ENCODE measurements at places on chromosomes 11 and 22. TPM values are rescaled to one million over a fixed set of nuclear protein-coding genes. Genes with fewer than 3 reads are reported as not detected.

GRCh38 chr11:45304111-45304991 lies 18.2 kb upstream of the SYT13 start:
- no peak for DNase-seq

The MS4A6A gene
- 2.9 TPM for total RNA-seq

DNA sequence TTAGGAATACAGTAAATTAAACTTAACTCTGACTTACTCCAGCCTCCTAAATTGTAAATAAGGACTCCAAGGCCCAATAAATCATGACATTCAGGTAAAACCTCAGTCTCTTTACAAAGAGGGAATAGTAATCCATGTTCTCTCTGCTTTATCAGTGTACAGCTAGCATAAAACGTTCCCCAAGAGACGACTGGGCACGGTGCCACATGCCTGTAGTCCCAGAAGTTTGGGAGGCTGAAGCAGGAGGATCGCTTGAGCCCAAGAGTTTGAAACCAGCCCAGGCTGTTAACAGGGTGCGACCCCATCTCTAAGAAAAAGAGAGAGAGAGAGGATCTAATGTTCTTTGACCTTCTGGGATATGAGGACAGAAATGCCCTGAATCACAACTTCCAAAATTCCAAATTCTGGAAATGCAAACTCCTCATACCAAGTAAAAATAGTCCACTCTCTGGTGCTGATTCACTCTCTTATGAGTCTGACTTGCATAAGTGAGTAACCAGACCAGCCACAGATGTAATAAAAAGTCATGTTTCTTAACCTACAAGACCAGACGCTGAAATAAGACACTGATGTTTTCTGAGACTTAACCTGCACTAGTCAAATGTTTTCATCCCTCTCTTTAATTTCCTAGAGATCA lies 25.5 kb downstream of the NNMT start:
- no peak for DNase-seq

The GGA1 gene
- total RNA-seq: 57.5 TPM

DNA sequence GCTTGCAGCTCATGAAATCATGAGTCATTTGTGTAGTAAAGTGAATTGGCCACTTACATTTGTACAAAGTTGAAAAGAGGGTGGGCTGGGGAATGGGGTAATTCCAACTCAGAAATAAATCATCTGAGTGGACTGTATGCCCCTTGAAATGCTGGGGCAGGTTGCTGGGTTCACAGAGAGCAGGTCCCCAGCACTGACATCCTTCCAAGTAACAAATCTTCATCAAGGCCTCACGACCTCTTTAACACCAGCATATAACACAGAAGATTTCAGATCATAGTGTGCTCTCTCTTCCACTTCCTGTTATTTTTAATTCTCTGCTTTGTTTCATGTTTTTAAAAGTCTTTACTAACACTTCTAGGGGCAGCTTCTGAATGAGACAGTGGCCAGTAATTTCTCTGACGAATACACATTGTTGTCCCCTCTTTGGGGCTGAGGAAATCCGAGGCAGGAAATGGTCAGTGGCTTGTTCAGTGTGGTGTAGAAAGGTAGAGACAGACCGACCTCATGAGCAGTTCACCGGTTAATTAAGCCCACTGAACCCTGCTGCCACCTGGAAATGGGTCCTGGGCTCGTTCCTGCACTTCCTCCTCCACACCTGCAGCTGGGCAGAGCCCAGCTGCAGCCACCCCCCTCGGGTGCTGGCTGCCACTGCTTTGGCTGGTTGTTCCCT lies 127.7 kb downstream of the MAML2 start:
- DNase-seq: no peak

- no peak for DNase-seq
Measured at GRCh38 chr11:40388097-40388818, 1071.2 kb downstream of the LRRC4C start.

The OR51E1 gene
- not detected for total RNA-seq

The DYNC2H1 gene
- 7.5 TPM for total RNA-seq

The OR2AG2 gene
- 0.15 TPM for total RNA-seq

DNA sequence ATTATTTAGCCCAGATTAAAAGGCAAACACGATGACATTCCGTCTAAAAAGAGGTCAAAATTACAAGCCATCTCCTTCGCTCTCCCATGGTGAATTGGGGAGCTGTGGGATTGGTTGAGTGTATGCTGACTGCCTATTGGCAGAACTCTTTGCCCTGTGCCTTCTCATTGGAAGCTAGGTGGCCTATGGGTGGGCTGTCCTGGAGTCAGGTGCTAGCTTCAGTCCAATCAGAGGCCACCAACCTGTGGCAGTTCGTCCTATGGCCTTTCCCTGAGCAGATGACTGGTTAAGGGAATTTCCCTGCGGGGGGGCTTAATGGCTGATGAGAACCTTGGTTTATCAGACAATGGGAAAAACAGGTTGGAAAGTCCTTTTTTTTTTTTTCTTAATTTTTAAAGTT lies 3.2 kb upstream of the MTMR3 start:
- no peak for DNase-seq

DNA sequence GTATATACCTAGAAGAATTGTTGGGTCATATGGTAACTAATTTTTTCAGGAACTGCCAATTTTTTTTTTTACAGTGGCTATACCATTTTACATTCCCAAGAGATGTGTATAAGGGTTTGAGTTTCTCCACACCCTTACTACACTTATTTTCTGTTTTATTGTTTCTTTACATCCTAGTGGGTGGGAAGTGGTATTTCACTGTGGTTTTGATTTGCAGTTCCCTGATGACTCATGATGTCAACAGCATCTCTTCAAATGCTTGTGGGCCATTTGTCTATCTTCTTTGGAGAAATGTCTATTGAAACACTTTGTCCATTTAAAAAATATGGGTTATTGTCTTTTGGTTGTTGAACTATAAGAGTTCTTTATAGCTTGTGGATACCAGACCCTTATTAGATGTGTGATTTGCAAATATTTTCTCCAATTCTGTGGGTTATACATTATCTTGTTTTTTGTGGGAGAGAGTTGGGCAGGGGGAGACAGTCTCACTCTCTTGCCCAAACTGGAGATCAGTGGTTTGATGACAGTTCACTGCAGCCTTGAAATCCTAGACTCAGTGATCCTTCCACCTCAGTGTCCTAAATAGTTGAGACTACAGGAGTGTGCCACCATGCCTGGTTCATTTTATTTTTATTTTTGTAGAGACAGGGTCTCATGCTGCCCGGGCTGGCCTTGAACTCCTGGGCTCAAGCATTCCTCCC lies 30.3 kb upstream of the PISD start:
- DNase-seq: no peak

DNA sequence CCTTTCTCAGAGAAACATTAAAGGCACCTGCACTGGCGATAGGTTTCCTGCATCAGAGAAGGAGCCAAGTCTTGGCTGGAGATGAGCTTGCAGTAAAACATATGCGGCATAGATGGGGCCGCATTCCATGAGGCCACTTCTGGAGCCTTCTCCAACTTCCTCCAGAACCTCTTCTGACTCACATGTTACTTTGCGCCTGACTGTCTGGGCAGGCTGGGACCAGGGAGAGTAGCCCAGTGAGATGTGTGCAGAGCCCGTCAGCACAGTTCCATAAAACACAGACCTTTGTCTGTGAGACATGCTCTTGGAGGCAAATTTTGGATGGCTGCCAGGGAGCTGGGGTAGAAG lies 55.4 kb upstream of the BID start:
- DNase-seq: no peak

- no peak for DNase-seq
Measured at GRCh38 chr22:29695129-29695926, 24.5 kb upstream of the CABP7 start.

GRCh38 chr11:19598456-19598855 lies 114.2 kb upstream of the NAV2 start:
- no peak for DNase-seq

GRCh38 chr22:48785792-48786678 lies 1041.6 kb downstream of the BRD1 start:
- DNase-seq: no peak

DNA sequence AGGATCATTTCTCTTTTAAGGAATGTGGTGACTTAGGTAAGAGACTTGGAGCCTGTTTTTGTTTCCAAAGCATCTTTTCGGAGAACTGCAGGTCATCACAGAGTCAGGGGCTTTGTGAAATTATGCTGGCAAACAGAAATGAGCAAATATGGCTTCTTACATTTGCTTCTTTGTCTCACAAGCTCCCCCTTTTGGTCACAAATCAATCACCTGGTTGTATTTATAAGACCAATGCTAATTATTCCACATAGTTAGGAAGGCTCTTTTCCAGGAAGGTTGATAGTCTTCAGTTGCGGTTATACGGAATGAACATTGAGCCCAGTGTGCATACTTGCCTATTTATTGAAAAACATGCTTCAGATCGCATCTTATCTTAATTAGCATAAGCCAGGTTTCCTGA lies 34.6 kb upstream of the CEP126 start:
- DNase-seq: peak; percentile 51

The PRCP gene
- 138 TPM for total RNA-seq

DNA sequence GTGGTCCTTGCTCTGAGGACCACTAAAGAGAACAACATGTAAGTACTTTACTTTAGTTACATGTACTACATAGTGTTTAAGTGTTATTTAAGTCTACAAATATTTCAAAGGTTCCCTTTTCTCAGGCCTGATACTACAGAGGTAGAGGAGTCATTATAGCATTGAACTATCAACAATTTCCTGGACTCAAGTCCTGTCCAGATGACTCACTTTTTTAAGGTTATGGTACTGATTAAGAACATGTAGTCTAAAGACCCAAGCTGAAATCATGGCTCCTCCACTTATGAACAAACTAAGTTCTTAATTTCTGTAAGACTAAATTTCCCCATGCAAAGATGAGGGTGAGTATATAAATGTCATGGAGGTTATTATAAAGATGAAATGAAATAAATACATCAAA lies 74.7 kb downstream of the NARS2 start:
- no peak for DNase-seq

The HORMAD2 gene
- not detected for total RNA-seq

DNA sequence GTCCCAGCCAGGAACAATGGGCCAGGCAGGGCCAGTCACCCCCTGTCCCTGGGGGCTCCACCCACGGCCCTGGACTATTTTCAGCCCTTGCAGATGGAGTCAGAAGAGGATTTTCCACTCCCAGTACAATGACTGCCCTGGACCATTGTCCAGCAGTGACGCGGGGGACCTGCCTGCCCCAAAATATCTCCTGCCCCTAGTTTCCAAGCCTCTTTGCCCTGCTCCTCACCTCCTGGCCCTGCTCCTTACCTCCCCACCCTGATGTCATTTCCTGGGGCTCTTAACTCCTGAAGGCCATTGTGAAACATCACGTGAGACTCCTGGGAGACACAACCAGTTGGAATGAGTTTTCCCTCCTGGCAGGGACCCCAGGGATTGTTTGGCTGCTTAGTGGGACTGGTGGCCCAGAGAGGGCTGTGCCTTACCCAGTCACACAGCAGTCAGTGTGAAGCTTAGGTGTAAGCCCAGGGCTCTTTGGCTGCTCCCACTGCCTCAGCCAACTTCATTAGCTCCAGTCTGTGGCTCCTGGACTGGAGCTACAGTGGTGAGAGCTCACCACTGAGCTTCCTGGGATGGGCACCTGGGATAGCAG lies 22.2 kb downstream of the P2RY2 start:
- DNase-seq: no peak

GRCh38 chr11:41316751-41317150 lies 142.7 kb downstream of the LRRC4C start:
- DNase-seq: no peak

GRCh38 chr11:45671246-45672171 lies 6.1 kb upstream of the CHST1 start:
- DNase-seq: no peak

DNA sequence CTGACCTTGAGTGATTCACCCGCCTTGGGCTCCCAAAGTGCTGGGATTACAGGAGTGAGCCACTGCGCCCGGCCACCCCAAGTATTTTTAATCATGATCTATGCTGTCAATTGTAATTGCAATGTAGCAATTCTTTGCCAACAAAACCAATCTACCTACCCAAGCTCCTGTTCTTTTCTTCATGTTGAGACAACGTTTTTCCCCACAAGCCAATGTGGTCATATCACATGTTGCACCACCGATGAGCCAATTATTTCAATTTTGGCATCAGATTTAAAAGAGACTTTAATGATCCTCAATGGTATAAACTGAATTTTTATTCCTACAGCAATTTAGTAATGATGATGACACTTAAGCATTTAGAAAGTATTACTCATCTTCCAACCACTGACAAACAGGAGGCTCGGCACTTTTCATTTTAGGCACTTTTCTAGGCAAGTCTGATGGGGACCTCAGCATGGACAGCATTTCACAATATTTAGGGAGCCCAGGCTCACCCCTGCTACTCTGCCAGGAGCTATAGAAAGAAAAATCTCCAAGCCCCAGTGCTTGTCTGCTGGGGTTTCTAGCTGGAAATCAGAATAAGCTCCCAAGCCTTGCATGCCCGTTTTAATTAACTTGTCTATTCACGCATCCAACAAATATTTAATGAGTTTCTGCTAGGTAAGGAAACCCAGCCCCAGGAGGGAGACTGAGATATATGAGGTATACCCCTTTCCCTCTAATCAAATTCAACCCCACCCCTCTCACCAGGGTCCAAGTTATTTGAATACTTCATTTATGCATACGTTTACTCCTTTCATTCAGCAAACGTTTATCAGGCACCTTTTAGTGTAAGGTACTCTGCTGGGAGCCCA lies 291.4 kb downstream of the ST3GAL4 start:
- no peak for DNase-seq

GRCh38 chr11:114083391-114084252 lies 24.1 kb downstream of the ZBTB16 start:
- DNase-seq: no peak

DNA sequence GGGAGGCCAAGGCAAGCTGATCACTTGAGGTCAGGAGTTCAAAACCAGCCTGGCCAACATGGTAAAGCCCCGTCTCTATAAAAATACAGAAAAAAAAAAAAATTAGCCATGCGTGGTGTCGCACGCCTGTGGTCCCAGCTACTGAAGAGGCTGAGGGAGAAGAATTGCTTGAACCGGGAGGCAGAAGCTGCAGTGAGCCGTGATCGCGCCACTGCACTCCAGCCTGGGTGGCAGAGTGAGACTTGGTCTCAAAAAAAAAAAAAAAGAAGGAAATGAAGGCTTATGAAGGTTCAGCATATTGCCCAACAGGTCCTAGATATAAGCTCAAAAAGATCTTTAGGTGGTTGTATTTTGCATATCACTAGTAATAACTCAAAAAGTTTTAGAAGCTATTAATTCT lies 10.2 kb downstream of the ATL3 start:
- DNase-seq: no peak

GRCh38 chr11:26142891-26143290 lies 189.0 kb upstream of the ANO3 start:
- DNase-seq: no peak

DNA sequence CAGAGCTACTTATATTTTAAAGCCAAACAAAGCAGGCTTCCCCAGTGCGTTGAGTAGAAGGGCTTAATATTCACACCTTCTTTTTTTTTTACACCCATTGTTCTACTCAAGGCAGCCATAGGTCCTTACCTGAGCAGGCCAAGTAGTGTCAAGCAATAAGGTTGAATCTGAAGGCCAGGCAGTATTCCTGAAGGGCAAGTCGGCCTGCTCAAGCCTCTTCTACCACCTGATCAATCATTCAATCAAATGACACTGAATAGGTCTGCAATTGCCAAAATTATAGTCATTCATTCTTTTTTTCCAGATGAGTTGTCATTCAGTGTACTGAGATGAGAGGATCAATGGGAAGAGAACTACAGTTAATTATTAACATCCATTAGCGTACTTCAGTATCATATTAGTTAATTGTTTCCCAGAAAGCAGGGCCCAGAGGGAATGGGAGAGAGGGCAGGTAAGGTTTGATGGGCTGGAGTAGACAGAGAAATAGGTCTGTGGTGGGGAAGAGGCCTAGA lies 11.9 kb upstream of the PPP2R1B start:
- DNase-seq: no peak

The TRIM66 gene
- 4.0 TPM for total RNA-seq

GRCh38 chr11:112121981-112122615 lies 35.4 kb downstream of the SDHD start:
- no peak for DNase-seq
